ENCODE measurements at places on chromosomes 11 and 22.

DNA sequence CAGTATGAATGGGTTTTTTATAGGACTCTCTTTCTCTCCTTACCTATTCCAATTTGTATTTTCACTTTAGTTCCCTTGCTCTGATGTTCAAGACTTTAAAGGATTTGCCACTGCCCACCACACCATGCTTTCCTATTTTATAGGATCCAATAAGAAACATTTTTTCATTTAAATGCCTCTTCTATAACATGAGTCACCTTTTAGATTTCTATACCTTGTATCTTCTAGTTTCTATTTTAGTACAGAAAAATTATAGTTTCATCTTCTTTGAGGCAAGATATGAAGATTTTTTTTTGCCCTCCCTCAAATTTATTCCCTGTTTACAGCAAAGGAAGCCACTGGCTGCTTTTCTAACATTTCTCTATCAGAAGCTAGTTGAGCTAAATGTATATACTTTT is 76.8 kb downstream of the ARFGAP2 start:
- no peak for DNase-seq

GRCh38 chr11:125586623-125587022 is 6.0 kb upstream of the STT3A start:
- DNase-seq: no peak

- DNase-seq: no peak
These were observed 73.9 kb downstream of the LRRC32 start for GRCh38 chr11:76596652-76597051.

- no peak for DNase-seq
These were observed 22.0 kb downstream of the FADS3 start for GRCh38 chr11:61869429-61869707.

DNA sequence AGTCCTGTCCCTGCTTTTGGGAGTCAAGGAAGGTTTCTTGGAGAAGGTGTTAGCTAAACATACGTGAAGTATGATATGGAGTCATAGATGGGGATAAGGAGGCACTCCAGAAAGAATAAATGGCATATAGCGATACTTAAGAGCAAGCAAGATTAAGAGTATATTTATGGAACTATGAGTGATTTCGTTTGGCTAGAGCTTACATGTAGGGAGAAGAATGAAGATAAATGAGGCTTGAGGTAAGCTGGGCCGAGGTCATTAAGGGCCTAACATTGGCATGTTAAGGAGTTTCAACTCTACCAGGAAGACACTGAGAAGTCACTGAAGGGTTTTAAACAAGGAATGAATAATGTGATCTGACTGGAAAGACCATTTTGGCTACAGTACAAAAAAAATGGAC is 33.3 kb downstream of the EIF3M start:
- no peak for DNase-seq

DNA sequence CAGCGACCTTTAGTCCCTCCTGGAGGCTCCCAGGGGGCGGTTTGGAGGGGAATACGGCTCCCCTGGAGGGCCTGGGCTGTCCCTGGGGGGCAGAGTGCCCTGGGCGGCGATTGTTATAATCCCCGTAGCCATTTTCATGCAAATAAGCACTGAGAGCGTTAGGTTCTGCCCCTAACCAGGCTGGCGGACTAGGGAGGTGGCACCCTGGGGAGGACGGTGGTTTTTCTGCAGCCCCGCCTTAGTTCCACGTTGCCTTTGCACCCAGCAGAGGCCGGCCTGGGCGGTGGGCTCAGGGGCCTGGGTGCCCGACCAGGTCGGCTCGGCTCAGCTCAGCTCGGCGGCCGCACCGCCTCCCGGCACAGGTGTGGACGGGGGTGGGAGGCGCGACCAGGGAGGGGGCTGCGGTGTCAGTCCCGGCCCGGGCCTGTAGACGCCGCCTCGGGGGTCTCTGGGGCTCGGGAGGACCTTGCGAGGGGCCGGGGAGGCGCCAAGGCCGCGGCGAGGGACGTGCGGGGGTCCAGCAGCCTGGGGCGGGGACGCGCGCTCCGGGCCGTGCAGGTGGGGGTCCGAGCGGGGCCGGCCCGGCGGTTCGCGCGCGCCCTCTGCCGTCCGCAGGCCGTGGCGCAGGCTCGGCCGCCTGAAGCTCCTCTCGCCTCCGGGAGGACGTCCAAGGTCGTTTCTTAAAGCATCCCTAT is 2.3 kb upstream of the DUSP8 start:
- DNase-seq: peak; percentile 48

- peak; percentile 56 for DNase-seq
These were observed 20.3 kb upstream of the WNT7B start for GRCh38 chr22:45997077-45997776.

DNA sequence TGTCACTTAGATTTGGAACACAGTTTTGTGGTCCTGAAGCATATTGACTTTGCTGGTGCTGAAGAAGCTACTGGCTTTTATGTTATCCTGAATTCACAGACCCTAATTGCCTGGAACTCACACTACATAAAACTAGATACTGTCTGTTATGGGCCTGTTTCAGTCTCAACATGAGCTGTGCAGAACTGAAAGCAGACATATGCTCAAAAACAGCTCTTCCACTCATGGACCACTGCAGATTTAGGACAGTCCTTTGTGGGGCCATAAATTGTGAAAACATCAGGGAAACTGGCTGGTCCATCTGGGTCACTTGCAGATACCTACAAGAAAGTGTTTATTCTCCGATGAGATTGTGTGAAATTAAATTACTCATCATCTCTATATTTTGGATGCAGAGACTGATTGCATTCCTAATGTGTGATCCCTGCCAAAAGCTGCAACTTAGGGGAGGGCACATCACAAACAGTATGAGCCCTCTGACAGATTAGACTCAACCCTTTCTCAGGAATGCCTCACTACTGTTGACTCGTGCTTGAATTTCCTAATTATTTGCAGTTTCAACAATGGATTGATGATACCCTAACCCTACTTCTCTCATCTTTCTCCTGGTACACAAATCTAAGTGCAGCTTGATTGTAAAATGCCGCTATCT is 10.2 kb upstream of the CLNS1A start:
- DNase-seq: no peak

- DNase-seq: no peak
These were observed 342.5 kb downstream of the NTM start for GRCh38 chr11:131712897-131713296.

GRCh38 chr11:75793966-75794365 is 21.0 kb upstream of the UVRAG start:
- DNase-seq: no peak

- no peak for DNase-seq
These were observed 154.8 kb downstream of the APOL5 start for GRCh38 chr22:35872451-35872850.

DNA sequence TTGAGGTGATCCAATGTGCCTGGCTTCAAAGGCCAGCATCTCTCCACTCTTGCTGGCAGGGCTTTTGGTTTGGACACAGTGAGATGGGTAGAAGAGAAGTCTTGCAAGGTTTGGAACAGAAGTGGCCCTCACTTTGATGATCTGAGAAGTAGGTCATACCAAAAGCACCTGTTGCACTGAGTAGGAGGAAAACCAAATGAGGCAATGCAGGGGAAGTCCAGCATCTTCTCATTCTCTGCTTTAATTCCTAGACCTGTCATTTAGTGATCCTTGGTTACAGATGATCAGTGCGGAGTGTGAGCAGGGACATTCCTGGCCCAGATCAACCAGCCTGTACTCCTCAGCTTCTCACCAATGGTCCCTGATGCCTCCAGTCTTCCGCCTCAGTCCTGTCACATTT is 990.5 kb downstream of the OPCML start:
- DNase-seq: peak; percentile 44

DNA sequence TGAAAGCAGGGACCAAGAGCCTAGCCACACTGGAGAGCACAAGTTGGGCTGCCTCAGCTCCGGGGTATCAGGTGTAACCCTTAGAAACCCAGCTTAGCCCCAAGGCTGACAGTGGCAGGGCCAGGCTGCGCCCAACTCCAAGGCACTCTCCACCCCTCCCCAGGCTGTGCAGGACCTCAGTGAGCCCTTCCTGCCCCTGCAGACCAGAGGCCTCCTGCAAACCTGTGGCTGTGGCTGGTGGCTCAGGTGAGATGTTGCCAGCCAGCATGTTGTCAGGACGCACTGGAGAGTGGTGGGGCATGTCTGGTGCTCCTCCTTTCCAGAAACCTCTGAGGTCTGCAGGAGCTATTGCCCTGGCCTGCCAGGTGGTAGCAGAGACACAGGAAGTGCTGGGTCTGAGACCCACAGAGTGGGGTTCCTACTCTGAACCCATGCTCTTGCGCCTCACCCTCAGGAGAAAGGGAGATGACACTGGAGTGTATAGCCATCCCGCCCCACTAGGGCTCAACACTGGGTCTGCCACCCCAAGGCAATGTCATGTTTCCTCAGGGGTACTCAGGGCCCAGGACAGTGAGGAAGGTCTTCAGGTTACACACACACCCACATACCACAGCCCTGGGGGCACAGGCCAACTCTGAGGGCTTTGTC is 2.4 kb upstream of the SCARF2 start:
- no peak for DNase-seq

GRCh38 chr22:49010070-49010863 is 817.4 kb downstream of the BRD1 start:
- DNase-seq: no peak
